ENCODE measurements at places on chromosomes 7 and 10.

DNA sequence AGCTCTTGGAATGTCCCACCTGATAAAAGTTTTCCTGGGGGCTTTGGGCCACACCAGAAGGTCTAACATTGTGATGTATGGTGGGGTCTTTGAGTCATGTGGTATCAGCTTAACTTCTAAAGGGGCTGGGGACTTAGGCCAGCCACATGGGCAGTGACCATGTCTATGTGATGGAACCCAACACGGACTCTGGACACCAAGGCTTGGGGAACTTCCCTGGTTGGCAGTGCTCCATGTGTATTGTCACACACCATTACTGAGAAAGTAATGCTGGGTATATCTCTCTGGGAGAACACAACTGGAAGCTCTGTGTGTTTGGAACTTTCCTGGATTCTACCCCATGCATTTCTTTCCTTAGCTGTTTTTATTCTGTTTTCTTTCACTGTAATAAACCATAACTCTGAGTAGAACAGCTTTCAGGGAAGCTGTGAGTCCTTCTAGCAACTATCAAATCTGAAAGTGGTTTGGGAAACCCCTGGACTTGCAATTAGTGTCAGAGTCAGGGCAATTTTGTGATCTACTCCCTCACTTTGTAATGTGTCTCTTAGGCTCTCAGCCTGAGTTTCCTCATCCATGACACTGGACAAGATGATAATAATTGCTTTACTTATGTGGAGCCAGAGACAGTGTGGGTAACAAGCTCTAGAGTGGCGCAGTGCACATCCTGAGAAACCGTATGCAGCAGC is 28.4 kb upstream of the AGK start:
- DNase-seq: no peak

DNA sequence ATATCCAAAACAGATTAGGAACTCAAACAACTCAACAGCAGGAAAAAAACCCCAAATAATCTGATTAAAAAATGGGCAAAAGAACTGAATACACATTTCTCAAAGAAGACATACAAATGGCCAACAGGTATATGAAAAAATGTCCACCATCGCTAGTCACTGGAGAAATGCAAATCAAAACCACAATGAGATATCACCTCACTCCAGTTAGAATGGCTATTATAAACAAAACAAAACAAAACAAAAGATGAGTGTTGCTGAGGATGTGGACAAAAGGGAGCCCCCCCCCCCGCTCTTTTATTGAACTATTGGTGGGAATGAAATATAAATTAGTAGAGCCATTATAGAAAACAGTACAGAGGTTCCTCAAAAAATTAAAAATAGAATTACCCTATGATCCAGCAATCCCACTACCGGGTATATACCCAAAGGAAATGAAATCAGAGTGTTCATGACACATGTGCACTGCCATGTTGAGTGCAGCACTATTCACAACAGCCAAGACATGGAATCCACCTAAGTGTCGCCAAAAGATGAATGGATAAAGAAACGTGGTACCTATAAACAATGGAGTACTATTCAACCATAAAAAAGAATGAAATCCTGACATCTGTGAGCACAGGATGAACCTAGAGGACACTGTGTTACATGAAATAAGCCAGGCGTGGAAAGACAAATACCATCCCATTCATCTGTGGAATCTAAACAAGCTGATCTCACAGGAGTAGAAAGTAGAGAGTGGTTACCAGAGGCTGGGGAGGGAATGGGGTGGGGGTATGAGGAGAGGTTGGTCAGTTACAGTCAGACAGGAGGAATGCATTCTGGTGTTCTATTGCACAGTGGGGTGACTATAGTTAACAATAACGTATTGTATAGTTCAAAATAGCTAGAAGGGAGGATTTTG is 78.1 kb upstream of the RHEB start:
- DNase-seq: no peak

- no peak for DNase-seq
Observed at GRCh38 chr10:81027706-81028105, 490.0 kb downstream of the SH2D4B start.

- no peak for DNase-seq
Observed at GRCh38 chr7:4996696-4997222, 37.8 kb upstream of the MMD2 start.

DNA sequence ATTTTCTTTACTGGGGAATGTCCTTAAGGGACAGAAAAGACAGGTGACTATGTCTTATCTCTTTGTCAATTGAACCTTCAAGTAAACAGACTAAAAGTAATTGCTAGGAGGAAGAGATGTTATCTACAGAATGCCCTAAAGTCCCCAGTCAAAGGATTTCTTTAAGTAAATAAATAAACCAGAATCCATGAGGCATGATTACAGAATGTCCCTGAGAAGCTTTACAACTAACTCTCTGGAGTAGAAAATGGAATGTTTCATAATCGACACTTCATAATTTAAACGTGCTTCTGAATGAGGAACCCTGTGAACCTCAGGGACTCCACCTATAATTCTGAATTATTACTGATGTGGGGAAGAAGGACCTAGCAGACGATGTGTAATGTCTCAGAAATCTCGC is 187.9 kb upstream of the IMMP2L start:
- DNase-seq: no peak

DNA sequence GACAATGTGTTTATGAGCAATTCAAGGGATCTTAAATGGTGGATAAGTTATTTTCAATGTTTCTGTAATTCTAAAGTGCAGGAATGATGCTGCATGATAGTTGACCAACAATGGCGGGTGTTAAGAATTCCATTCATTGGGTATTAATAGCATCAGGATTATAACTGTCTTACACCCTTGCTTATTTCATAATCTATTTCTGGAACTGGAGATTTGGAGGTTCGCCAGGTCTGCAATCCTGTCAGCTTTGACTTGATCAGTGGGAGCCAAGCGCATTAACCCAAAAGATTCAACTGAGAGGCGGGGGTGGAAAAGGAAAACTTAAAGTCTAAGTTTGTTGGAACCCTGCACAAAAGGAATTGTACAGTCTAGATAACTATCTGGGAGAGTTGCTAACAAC is 114.9 kb upstream of the ZEB1 start:
- no peak for DNase-seq

DNA sequence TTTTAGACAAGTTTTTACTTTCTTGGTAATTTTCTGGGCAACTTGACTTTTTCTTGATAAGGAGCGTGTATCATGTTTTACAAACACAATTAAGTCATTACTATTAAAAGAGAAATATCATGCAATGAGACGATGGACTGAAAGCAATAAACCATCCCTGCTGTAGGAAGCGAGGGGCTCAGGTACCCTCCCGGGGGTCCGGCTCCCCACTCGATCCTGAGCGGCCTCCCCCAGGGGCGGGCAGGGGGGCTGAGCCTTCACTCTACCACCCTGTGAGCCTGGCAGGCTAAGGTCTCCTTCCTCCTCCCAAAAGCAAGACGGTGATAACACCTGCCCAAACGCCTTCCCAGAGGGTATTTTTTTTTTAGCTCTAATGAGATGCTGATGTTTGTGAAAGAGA is 51.8 kb upstream of the ADGRA1 start:
- DNase-seq: no peak

- DNase-seq: no peak
Observed at GRCh38 chr10:102473445-102474331, 22.3 kb upstream of the C10orf95 start.

DNA sequence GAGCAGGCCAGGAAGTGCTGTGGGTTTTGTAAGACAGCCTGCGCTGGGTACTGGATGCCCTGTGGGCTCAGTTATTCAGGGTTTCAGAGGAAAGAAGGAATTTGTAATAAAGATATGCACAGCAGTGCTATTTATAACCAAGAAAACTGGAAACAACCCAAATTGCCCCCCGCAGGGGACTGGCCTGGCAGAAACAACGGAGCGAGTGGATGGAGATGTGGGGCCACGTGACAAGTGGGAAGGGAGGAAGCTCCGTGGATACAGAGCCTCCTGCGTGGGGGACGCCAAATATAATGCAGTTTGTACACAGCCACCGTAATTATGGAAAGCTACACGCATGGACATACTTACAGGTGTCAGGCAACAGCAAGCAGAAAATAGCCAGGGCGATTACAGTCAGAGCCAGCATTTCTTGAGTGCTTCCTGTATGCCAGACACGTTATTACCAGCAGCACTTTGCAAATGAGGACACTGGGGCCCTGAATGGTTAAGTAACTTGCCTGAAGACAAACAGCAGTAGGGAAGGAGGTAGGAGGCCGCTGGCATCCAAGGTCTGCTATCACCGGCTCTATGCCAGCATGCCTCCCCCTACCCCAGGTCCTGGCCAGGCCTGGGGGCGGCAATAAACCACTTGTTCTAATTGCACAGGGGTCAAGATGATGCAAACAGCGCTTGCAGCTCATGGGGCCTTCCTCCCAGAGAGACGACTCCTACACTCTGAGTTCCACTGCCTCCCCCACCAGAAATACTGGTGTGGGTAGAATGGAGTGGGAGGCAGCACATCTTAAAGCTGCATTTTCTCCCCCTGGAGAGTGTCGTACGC is 8.7 kb upstream of the CAMK2B start:
- no peak for DNase-seq

DNA sequence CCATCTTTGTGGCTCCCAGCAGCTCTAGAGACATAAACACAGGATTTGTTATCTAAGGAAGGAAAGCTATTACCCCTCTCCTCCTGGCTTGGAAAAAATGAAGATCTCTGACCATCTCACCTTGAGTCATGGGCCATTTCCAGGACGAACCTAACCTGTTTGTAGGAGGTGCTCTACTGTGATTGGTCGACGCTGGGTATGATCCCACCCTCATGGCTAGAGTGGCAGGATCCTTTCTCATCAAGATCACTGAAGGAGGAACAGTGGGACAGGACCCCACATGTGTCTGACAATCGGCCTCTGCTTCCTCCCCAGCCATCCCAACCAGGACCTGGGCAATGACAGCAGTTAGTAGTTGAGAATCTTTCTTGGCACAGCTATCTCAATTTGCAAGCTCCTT is 144.1 kb downstream of the EMX2 start:
- no peak for DNase-seq

- no peak for DNase-seq
Observed at GRCh38 chr7:134449680-134450079, 9.2 kb downstream of the AKR1B1 start.

DNA sequence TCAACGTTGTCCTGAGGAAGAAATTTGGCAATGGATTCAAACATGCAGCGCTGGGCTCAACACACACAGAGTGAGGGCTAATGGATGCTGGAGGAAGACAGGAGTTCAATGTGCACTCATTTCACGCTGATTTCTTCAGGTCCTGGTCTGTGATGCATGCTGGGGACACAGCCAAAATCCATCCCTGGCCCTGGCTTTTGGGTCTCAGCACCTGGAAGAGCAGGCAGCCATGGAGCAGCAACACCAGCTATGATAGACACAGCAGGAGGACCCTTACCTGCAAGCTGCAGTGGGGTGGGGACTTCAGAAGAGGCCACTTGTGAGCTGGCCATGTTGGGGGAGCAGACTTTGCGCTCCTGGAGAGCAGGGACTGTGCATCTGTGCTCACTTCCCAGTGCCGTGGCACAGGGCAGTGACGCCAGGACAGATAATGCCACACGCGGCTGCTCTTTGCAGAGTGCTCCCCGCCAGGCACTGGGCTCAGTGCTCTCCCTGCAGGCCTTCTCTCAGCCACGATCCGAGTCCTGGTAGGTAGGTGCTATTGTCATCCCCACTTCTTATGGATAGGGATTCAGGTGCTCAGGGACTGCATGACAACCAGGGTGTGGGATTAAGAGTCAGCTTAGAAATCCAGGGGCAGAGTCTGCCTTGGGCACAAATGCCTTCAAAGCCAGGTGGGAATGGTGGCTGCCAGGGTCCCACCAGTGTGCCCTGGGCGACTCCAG is 138.8 kb upstream of the UNC5B start:
- DNase-seq: no peak

DNA sequence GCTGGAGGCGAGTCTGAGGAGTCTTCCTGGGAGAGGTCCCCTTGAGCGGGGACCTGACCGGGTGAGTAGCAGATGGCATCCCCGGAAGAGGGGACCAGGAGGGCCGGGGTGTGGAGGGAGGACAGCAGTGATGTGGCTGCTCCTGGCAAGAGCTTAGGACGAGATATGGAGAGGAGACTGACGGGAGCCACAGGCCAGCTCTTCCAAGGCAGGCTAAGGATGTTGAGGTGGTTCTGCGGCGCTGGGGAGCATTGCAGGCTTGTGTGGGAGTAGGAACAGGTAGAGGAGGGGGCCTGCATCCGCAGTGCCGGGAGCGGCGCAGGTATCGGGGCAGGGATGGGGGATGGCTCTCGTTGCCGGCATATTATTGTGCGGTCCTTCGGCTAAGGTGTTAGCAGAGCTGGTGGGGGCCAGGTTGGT is 76.7 kb upstream of the ANLN start:
- DNase-seq: no peak

- no peak for DNase-seq
Observed at GRCh38 chr10:68327889-68328786, 3.7 kb upstream of the HNRNPH3 start.
